Ascending aorta (tissue), 2 donors: ENCODE measurements at places on chromosomes 1 and 21. TPM values are rescaled to one million over a fixed set of nuclear protein-coding genes. Genes with fewer than 3 reads are reported as not detected.

Gene TNFSF4
- total RNA-seq, result 0.75 TPM

Gene NFIA
- 52.0 TPM for total RNA-seq

Gene S100A2
- not detected for total RNA-seq

Gene CFAP45
- total RNA-seq, result not detected

Gene TAGLN2
- 363 TPM for total RNA-seq

Gene AIM2
- 0.43 TPM for total RNA-seq

Gene HOOK1
- total RNA-seq, result not detected

Gene CD2
- not detected for total RNA-seq

Gene FCN3
- 13.2 TPM for total RNA-seq

Gene ZSWIM5
- total RNA-seq, result 1.2 TPM

Gene KMO
- not detected for total RNA-seq

Gene SAMSN1
- total RNA-seq, result 6.1 TPM

Gene KIF1B
- total RNA-seq, result 13.4 TPM

Gene RHOU
- total RNA-seq, result 27.7 TPM

Gene C1orf105
- total RNA-seq, result not detected
